Stimulated activated CD8-positive, alpha-beta memory T cell treated with anti-CD3 and anti-CD28 coated beads, Interleukin-4, amount 100 ng/mL, for 1 hour (primary cell): ENCODE measurements at places on chromosomes 7 and 10.

DNA sequence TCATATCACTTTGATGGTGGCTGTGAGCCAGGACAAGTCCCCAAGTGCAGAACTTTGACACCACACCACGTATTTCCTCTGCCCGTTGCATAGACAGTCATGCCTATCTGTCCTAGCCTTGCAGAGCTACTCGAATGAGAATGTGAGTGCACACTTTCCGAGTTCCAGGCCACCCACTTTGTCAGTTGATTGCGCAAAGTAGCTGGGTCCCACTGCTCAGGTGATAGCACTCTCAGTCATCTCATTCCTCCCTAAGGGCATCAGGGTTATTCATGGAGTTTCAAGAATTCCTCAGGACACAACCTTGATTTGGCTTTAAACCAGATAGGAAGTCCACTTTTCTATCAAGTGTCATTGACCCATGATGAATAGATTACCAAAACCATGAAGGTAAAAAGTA, 19.3 kb downstream of the LSM5 start:
- DNase-seq, result no peak

DNA sequence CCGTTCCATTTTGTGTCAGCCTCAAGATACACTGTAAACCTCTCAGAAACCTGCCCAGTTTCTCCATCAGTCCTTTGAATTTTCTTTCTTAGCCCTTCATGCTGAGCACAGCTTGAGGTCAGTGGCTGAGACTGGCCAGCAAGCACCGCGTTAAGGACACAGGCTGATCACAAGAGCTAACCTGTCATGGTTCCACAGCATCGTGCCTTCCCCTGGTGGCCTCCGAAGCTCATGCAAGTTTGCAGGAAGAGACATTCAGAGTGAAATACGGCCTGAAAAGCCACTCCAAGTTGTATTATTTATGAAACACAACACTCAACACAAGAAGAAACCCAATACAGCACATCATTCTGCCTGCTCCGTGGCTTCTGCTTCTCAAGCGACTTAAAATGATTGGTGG, 57.0 kb upstream of the PFKP start:
- no peak for DNase-seq

DNA sequence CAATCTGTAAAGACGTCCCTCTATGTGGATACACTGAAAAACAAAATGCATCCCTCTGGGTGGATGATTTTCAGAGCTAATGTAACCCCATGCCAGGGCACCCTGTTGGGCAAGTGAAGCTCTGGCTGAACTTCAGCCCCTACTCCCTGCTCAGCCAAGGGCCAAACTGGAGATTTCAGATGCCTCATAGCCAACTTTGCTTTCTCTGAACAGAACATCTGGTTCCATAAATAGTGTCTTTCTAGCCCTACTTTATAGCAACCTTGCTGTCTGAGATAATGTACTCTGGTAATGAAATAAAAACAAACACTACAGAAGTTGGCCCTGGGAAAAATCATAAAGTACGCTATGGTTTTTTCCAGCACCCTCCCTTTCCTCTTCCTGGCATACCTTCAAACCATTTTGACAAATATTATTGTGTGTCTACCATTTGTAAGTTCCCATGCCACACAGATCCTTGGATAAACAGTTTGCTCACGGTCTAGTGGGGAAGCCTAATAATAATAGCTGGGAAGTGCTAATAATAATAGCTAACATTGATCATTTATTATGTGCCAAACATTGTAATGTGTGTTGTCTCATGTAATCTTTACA, 3.4 kb downstream of the ENTPD1 start:
- no peak for DNase-seq

DNA sequence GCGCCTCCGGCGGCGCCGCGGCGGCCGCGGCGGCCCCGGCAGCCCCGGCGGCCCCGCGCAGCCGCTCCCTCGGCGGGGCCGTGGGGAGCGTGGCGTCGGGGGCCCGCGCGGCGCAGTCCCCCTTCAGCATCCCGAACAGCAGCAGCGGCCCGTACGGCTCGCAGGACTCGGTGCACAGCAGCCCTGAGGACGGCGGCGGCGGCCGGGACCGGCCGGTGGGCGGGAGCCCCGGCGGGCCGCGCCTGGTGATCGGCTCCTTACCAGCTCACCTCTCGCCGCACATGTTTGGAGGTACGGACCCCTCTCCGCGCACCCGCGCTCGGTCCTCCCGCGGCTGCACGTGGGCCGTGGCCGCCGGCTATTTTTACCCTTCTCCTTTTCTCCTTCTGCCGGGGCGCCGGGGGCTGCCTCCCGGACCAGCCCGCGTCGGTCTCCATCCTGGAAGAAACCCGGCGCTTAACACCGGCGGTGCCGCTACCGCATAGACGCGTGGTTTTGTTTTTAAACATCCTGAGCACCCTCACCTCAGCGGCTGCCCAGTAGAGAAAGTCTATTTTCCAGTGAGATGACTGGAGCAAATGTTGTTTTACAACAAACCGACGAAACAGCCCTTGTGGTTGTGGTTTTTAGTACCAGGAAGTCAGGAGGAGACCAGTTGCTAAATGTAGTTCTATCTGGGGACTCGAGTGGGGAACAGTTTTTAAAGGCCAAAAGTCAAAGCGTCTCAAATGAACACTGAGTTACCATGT, 1.3 kb downstream of the ZNRF2 start:
- no peak for DNase-seq

DNA sequence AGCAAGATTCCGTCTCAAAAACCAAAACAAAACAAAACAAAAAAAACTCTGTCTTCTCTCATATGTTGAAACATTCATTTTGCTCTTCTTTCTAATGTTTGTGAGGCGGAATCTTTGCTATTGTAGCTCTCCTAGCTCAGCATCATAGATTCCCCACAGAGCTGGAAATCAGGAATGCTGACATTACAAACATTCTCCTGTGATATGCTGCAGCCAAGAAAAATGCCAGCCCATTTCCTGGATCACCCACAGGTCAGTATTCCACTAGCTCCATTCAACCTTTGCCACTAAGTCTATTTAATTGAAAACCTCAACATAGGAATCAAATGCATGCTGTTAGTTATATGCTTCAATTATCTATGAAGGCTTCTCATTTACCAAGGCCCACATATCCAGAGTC, 186.3 kb downstream of the IPMK start:
- no peak for DNase-seq

DNA sequence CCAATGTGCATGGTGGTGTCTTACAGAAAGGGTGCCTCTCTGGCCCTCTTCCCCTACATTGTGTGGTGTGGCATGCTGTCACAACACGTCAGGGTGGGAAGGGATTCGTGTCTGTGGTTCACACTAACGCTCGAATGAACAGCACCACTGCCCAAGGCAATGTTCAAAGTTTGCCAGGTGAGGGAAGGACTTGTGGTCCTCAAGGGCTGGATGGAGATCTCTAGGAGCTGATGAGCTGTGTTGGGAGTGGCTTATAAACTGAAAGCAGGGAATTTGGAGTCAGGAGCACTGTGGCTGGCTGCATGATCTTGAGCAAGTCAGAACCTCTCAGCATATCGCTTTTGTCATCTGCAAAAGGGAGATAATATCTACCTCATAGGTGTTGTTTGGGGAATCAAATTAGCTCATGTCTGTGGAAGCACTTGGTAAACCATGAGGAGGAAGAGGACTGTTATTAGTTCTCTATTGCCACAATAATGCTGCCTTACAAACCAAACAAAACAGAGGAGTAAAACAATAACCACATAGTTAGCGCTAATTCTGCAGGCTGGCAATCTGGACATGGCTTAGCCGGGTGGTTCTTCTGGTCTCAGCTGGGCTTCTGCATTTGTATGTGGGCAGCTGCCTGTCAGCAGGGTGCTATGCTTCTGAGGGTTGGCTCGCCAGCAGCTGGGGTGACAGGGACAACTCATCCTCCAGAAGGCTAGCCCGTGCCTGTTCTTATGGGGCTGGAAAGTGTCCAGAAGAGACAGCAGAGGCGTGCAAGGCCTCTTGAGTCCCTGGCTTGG, 22.9 kb upstream of the C10orf105 start:
- DNase-seq, result no peak

DNA sequence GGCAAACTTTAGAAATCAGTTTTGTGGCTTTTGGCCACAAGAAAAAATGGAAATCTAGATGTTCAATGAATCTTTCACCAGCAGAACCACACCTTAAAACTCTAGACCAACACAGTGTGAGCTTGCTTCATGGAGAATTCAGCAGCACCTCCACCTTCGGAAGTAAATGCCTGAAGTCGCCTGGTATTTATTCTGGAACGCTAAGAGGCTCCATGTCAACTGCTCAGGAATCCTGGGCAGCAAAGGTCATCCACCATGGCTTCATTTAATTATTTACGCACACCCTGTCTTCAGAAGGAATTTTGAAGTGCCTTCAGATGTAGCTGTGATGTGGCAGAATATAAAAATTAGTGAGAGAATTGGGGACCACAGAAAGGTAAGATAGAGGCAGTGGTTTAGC, 167.7 kb downstream of the GFRA1 start:
- no peak for DNase-seq

DNA sequence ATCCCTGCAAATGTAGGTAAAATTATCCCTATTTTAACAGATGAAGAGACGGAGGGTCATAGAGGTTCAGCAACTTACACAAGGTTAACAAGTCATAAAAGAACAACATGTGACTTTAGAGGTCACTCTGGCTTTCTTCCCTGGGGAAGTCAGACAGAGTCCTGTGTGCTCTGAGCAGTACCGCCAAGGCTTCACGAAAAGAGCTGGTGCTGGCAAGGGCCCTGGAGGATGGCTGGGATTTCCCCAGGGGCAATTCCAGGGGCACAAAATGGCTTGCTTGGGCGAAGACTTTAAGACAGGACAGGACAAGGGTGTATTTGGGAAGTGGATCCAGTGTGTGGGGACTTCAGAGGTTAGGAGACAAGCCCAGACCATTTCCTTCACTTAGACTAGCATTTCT, 144.1 kb downstream of the PIP4K2A start:
- DNase-seq, result no peak

- DNase-seq, result no peak
Observed at GRCh38 chr7:54738737-54739136, 20.3 kb downstream of the SEC61G start.

GRCh38 chr7:39735903-39736302, 112.5 kb downstream of the RALA start:
- DNase-seq, result no peak

DNA sequence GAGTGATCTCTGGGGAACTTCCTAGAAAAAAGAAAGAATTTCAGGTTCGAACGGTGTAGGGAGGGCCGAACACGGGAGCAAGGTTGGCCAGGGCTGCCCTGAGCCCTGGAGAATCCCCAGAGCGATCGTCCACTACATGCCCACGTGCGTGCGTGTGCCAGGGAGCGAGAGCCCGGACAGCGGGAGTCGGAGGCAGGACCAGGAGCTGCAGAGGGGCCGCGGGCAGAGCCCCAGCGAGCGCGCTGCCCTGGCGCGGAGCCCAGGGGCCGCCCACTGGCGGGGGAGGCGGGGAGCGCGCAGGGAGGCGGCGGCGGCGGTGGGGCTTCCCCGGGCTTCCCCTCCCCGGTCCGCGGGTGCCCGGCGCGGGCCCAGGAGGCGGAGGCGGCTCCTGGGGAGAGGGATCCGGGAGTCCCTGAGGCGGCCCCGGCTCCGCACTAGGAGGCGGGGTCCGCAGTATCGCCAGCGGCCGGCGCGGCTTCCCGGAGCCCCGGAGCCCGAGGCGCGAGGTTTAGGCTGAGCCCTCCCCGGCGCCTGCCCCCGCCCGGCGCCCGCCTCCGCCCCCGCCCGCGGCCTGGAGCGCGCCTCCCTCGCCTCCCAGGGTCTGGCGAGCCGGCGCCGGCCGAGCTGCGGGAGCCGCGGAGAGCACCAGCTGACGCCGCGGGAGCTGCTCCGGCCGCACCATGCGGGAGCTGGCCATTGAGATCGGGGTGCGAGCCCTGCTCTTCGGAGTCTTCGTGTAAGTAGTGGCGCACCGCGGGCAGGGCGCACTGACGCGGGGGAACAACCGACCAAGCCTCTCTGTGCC, at the start of gene PLPP4:
PLPP4 (plus strand) TSS at position 602 of the 805 bp plus-strand sequence; CDS start at position 681, 79 bp downstream.
- no peak for DNase-seq

- no peak for DNase-seq
Observed at GRCh38 chr7:71348821-71349681, 217.1 kb downstream of the GALNT17 start.

GRCh38 chr10:97123765-97124164, 62.0 kb downstream of the SLIT1 start:
- DNase-seq, result no peak

DNA sequence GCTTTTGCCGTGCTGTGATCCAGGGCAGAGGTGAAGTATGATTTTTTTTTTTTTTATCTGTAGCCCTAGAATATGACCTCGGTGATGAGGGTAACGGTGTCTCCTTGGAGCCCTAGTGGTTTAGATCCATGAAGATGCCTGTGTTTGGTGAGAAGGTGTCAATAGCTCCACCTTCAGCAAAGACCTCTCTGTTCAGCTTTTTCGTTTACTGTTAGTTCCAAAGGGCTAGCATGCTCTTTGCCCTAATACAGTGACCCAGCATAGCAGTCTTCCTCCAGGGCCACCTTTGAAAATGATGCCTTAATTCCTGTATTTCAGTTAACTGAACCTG, 746 bp upstream of the MRPS16 start:
- DNase-seq, result no peak

DNA sequence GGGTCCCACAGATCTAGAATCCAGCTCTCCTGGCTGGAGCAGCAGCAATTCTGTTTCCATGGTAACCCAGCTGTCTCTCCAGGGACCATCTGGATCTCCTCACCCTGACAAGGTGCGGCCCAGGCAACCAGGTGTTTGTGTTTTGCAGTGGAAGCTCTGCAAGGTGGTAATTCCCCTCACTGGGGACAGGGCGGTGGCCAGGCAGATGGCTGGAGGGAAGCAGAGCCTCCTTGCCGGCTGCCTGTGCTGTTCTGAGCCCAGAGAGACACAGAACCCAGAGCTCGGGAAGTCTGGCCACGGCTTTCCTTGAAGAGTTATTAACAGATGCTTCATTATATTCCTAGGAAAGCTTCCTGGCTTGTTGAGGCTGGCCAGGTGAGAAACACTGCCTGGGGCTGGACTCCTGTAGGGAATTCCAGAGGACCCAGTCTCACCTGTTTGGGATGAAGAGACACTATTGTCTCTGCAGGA, 118.2 kb upstream of the PPIF start:
- DNase-seq, result no peak

GRCh38 chr10:85642082-85642420, 724.5 kb downstream of the GRID1 start:
- DNase-seq, result no peak

- DNase-seq, result no peak
Observed at GRCh38 chr10:38102880-38103279, 8.7 kb downstream of the ZNF37A start.

- DNase-seq, result no peak
Observed at GRCh38 chr7:142188846-142189245, 69.0 kb downstream of the PRSS58 start.
